ENCODE measurements at places on chromosomes 12 and 14. TPM values are rescaled to one million over a fixed set of nuclear protein-coding genes. Genes with fewer than 3 reads are reported as not detected.
A peak's percentile ranks its signal among the peaks of the same experiment; 100 is the strongest.

GRCh38 chr14:102320033-102320660 is 601 bp downstream of the ZNF839 start:
- peak; percentile 38 for DNase-seq

- DNase-seq: no peak
Observed at GRCh38 chr12:907413-908185, 41.9 kb downstream of the RAD52 start.

DNA sequence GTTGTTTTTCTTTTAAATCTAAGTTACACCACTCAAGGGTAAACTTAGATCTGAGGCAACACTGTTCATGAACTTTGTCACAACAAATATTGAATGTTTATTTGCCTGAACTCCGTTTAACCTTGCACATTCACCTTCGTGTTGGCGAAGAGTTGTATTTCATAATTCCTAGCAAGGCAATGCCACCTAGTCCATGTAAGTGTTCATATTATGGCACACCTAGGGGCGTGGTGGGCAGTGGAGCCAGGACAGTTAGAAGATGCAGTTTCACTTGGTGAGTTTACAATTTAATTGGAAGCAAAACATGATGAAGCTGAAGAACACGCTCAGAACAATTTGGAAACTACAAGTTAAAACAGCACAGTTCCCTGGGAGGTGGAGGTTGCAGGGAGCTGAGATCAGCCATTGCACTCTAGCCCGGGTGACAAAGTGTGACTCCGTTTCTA is 30.4 kb upstream of the GNPNAT1 start:
- DNase-seq: no peak

GRCh38 chr12:125330645-125331341 is 265.6 kb downstream of the AACS start:
- DNase-seq: peak; percentile 23

GRCh38 chr12:20376984-20377383 is 8.6 kb downstream of the PDE3A start:
- no peak for DNase-seq

DNA sequence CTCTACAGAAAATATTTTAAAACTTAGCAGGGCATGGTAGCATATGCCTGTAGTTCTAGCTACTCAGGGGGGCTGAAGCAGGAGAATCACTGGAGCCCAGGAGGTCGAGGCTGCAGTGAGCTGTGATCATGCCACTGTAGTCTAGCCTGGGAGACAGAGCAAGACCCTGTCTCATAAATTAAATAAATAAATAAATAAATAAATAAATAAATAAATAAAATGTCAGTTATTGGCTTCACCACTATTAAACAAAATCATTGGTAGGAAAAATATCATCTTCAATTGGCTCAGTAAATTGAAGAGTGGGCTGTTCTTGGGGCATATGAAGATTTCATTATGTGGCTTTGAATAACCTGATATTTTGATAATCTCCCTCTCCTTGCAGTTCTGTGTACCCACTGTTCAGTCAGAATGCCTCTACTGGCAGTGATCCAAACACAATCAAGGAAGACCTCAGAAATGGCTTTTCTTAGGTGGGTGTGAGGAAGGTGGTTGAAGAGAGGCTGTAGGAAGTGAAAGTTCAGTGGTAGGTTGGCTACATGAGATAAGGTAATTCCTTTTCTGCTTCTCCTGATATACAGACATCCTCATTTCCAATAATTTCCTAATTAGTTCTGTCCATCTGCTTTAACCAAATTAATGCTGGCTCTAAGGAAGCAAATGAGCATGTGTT is 175.8 kb downstream of the MSRB3 start:
- no peak for DNase-seq

DNA sequence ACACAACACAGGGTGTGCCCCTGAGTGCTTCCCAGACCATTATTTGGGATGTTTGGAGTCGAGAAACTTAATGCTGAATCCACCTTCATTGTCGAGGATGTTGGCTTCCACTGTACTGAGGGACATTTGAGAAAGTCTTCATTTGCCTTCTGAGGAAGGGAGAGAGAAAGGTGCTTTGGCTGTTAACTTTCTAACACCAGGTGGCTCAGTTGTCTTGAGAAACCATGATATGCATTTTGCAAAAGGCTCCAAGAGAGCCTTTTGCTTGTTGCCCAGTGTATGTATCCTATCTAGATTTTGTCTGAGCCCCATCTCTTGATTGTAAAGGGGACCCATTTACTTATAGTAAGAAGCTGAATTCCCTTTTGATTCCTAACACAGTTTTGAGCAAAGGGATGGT is 28.6 kb upstream of the NRXN3 start:
- no peak for DNase-seq

DNA sequence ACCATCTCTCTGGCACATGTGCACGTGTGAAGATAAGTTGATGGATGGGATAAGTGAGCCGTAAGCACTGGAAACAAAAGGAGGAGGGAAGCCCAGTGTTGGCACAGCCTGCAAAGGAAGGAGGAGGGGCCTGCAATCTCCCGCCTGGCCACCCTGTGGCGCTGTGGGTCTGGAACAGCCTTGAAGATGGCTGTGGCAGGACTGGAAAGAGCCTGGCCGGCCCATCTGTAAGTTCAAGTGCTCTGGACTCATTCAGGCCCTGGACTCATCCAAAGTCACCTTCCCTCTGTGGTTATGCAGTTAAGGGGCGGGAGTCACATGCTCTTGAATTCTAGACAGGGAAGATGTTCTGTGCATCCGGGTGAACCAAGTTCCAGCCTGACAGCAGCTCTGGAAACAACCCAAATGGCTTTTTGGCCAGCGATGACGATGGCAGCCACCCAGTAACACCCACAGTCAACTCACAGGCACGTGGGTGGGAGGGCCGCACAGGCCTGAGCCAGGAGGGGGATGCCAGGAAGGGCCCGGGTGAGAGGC is 50.4 kb downstream of the CHGA start:
- no peak for DNase-seq

DNA sequence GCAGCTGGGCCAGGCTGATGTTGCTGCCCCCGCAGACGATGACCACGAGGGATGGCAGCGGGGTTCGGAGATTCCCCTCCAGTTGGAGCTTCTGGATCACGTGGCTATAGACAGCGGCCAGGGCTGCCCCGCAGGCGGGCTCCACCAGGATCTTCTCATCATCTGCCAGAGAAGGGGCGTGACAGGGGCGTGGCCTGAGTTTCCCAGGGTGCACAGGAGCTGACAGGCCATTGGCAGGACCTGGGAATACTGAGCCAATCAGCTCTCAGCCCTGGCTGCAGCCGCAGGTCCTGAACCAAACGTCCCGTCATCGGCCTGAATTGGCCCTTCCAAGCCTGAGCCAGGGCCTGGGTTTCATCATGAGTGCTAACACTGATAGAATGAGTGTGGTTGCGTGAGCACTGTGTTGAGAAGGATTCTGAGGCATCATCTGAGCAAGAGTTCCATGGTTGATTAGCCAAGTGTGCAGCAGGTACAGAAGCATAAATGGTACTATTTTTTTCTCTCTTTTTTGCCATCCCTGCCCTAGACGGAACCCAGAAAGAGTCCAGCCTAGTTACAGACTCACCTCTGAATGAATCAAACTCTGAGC is 10.6 kb downstream of the SDS start:
- no peak for DNase-seq

DNA sequence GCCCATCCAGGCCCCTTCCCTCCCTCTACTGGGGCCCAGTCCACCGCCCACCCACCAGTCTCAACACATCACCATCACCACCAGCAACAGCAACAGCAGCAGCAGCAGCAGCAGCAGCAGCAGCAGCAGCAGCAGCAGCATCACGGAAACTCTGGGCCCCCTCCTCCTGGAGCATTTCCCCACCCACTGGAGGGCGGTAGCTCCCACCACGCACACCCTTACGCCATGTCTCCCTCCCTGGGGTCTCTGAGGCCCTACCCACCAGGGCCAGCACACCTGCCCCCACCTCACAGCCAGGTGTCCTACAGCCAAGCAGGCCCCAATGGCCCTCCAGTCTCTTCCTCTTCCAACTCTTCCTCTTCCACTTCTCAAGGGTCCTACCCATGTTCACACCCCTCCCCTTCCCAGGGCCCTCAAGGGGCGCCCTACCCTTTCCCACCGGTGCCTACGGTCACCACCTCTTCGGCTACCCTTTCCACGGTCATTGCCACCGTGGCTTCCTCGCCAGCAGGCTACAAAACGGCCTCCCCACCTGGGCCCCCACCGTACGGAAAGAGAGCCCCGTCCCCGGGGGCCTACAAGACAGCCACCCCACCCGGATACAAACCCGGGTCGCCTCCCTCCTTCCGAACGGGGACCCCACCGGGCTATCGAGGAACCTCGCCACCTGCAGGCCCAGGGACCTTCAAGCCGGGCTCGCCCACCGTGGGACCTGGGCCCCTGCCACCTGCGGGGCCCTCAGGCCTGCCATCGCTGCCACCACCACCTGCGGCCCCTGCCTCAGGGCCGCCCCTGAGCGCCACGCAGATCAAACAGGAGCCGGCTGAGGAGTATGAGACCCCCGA is 6.8 kb upstream of the RNU7-1 start:
- no peak for DNase-seq

DNA sequence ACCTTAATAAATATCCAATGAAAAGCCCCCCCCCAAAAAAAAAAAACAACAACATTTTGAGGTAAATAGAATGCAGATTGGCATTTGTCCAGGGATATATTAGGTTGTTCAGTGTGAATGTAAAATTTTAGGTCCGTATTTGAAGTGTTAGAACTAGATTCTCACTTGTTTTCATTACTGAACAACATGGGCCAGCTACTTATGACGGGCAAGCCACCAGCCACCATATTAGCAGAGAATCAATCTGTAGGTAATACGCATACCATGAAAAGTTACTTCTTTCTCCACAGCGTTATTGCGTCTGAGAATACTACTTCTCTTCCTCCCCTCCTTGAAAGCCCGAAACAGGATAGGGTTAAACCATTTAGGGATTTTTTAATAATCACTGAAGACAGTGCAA is 5.4 kb downstream of the FLRT2 start:
- no peak for DNase-seq

Gene ASB2
- polyA plus RNA-seq: 1.4 TPM

Gene SH2B3
- 20.7 TPM for polyA plus RNA-seq

Gene PLEKHG3
- 64.7 TPM for polyA plus RNA-seq

Gene FAM222A
- polyA plus RNA-seq: 2.7 TPM

Gene NRIP2
- polyA plus RNA-seq: 8.3 TPM

Gene DPY19L2
- polyA plus RNA-seq: 28.3 TPM

Measured in right lung (tissue), 10 donors.